ENCODE measurements at places on chromosomes 5 and 9.
A peak's percentile ranks its signal among the peaks of the same experiment; 100 is the strongest.

- DNase-seq, result no peak
Observed at GRCh38 chr9:126860757-126861466, 473 bp downstream of the ZBTB34 start.

DNA sequence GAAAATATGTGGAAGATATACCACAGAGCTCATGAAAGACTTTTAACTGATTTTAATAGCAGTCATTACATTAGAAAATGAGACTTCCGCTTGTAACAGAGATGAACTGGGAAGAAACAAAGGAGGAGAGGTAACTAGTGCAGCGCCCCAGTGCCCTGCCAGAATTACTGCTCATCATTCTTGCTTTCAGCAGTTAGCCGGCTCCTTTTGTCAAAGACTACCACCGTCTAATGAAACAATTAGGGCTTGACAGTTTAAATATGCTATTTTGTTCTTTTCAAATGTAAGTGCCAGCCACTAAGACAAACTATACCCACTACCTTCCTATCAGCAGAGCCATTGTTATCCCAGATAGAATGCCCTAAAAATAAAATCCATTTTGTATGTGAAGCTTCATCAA lies 328.4 kb downstream of the EFNA5 start:
- DNase-seq, result no peak

GRCh38 chr5:77882670-77883257 lies 106.6 kb upstream of the TBCA start:
- no peak for DNase-seq

DNA sequence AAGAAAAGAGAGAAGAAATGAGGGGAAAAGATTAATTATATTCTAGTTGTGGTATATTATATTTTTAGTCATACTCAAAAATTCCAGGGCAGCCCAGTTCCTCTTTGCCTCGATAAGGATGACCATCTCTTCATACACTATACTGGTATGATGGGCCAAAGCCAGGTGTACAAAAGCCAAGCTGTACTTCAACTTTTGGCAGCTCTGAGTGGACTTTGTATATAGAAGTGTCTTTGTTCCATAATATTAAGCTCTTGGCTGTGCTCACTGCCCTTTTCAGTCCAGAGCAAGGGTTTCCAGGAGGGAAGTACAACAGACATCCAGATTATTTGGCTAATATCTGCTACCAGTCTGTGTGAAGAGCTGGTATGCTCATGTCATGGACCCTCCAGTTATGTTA lies 934.3 kb upstream of the CDH10 start:
- DNase-seq, result no peak

DNA sequence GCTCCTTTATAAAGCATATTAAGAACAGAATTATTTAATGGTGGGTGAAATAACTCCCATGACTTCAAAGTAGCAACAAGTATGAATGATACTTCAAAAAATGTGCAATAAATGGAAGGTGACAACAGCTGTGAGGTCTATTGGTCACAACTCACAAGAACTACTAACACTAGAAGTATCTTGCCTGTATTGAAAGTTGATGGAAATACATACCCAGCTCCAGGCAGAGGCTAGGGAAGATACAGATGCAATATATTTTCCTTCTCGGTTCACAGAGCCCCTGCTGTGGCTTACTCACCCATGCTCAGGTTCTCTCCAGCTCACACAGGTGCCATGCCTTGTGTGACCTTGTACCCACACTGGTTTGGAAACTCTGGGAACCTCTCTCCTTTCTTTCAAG lies 133.8 kb downstream of the LIFR start:
- DNase-seq, result no peak

DNA sequence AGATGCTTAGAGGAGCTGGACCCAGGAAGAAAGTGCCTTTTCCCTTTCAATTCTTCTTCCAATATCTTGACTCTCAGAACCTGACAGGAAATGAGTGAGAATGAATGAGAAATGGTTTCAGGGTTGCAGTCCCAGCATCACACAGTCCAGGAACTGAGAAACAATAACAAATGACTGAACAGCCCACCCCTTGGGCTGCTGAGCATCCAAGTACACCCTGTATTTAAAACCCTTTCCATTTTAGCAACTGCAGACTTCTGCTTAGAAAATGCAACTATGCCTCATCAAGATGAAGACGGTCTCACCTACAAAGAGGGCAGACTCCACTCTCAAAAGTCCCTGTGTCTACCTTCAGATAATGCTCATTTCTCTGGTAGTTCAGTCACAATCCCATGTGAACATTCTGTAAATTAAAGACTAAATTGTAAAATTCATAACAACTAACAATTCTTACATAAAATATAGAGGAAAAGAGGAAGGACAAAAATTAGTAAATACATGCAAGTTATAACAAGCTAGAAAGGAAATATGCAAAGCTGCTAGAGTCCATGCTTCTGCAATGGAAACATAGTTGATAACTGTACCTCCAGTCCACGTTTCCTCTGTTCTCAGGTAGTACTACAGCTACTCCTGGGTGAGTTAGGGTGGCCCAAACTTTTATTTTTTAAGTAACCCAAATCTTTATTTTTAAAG lies 316.5 kb downstream of the ICE1 start:
- DNase-seq, result no peak

DNA sequence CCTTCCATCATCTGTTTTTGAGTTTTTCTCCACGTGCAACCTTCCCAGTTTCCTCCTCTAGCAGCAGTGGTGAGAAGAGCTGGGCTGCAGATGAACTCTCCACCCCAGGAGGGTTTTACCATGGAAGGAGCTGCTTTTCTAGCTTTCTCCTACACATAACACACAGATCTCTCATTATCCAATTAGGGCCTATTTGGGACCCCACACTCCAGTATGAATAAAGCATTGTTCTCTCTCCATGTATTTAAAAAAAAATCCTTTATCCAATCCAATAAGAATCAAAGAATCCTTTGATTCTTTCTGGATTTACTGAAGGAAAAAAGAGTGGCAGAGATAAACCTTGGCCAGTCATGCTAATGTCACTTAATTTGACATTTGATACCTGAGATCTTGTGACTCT lies 31.6 kb upstream of the NAA35 start:
- no peak for DNase-seq

DNA sequence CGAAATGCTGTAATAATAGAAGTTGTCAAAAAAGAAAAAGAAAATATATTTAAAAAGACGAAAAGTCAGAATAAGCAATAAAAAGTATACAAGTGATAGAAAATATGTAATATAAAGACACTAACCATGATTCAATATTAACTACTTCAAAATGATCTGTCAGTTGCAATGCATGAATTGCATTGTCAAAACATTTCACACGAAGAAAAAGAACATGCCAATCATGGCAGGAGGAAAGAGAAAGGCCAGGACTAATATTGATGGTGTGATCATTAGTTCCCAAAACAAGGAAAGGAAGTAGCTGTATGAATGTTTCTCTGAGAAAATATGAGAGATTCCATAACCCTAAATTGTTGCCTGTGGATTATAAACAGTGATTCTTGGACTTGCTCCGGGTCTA lies 7.4 kb upstream of the GRAMD2B start:
- no peak for DNase-seq

DNA sequence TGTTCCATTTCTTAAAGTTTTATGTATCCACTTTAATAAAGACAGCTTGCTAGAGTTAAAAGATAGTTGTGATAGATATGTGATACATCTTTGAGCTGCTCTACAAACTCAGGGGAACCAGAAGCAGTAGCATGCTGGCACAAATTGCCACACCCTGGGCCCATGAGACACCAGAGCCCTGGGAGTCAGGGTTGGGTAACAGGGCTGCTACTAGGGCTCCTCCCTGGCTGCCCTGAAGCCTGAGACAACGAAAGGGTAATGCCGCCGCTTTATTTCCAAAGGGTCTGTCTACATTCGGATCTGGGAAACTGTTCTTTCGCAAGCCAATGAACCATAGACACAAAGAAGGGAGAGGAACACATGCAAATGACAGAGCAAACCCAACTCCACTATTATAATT lies 29.2 kb downstream of the PTPN3 start:
- no peak for DNase-seq

DNA sequence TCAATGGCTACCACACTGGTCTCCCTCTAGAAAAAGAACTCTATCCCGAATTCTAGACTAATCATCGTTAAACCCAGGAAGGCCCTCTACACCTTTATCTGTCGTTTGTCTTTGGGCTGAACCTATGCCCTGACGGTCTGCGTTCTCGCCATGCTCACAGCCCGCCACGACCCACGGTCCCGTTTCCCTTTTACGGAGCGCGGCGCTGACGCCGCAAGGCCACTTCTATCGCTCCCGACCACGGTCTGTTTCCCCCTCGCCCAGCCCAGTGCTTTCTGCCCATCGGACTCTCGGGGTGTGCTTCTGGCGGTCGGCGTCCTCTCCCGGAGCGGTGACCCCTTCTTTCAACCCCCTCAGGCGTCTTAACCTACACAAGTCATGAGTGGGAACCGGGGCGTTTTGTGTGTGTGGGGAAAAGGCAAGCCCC lies 974 bp downstream of the C9orf40 start:
- DNase-seq, result peak; percentile 55

DNA sequence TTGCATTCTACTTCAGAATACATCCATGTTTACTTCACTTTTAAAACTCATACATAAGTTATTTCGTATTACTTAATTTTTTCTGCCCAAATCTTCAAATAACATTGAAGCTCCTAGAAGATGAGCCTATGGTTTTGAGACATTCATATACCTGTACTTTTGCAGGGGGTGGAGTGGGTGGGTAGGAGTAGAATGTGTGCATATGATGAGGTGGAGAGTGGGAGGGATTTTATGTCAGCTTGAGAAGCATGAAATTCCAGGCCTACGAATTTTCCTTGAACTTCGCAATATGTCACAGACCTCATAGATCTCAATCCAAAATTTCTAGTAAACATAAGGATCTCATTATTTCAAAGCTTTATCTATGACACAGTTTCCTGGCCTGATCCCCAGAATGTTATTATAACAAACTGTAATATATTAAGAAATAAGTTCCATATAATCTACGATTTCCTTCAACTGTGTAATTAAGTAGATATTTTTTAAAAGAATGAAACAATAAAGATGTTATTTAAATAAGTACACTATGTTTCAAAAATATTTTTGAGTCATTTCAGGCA lies 19.7 kb upstream of the MOB3B start:
- DNase-seq, result no peak

All from heart left ventricle (tissue), 16 donors.